Esophagus muscularis mucosa (tissue), 4 donors: ENCODE measurements at places on chromosomes 16 and 17. TPM values are rescaled to one million over a fixed set of nuclear protein-coding genes. Genes with fewer than 3 reads are reported as not detected.

The SLC16A11 gene
- total RNA-seq: 0.99 TPM

The FNDC8 gene
- not detected for total RNA-seq

The CIBAR2 gene
- total RNA-seq: not detected

The TSNAXIP1 gene
- 1.2 TPM for total RNA-seq

The QRICH2 gene
- 1.7 TPM for total RNA-seq

The NDRG4 gene
- total RNA-seq: 11.1 TPM

The TBC1D28 gene
- not detected for total RNA-seq

The STH gene
- not detected for total RNA-seq

The SYNGR3 gene
- total RNA-seq: 2.1 TPM

The FGF11 gene
- 1.3 TPM for total RNA-seq

The ZP2 gene
- not detected for total RNA-seq

The LUC7L3 gene
- total RNA-seq: 28.8 TPM

The MMP25 gene
- 0.13 TPM for total RNA-seq

The CCL17 gene
- not detected for total RNA-seq

The C1QTNF8 gene
- total RNA-seq: not detected

The ST6GALNAC2 gene
- total RNA-seq: 8.7 TPM

GRCh38 chr17:83162035-83162745, 82.8 kb downstream of the METRNL start:
- no peak overlapping the region for H3K4me3 ChIP-seq
- no peaks in the 10 kb centered on the region for H3K36me3 ChIP-seq
- H3K27me3 ChIP-seq: no peaks in the 10 kb centered on the region
- H3K4me1 ChIP-seq: no peaks in the 10 kb centered on the region
- no peak for DNase-seq

GRCh38 chr17:75077496-75078283, 10.1 kb upstream of the SLC16A5 start:
- H3K4me3 ChIP-seq: peak overlapping the region; percentile 60
- H3K27ac ChIP-seq: peak overlapping the region; percentile 88
- H3K27me3 ChIP-seq: no peaks in the 10 kb centered on the region
- peak; percentile 93 for DNase-seq

- H3K27me3 ChIP-seq: no peaks in the 10 kb centered on the region
- no peak overlapping the region for H3K27ac ChIP-seq
- no peak for DNase-seq
- peaks cover 5% of the 10 kb centered on the region for H3K36me3 ChIP-seq
- peaks cover 9% of the 10 kb centered on the region for H3K4me1 ChIP-seq
- H3K4me3 ChIP-seq: no peak overlapping the region
Measured at GRCh38 chr17:81135505-81136278, 29.6 kb upstream of the PVALEF start.

- no peak for DNase-seq
- H3K4me1 ChIP-seq: peaks cover 10% of the 10 kb centered on the region
- no peaks in the 10 kb centered on the region for H3K36me3 ChIP-seq
- H3K4me3 ChIP-seq: no peak overlapping the region
- no peaks in the 10 kb centered on the region for H3K27me3 ChIP-seq
Measured at GRCh38 chr16:4034963-4035362, 81.3 kb downstream of the ADCY9 start.

- peaks cover 19% of the 10 kb centered on the region for H3K4me1 ChIP-seq
- no peaks in the 10 kb centered on the region for H3K27me3 ChIP-seq
- H3K4me3 ChIP-seq: no peak overlapping the region
Measured at GRCh38 chr17:77345260-77345910, 204.6 kb downstream of the SEC14L1 start.

DNA sequence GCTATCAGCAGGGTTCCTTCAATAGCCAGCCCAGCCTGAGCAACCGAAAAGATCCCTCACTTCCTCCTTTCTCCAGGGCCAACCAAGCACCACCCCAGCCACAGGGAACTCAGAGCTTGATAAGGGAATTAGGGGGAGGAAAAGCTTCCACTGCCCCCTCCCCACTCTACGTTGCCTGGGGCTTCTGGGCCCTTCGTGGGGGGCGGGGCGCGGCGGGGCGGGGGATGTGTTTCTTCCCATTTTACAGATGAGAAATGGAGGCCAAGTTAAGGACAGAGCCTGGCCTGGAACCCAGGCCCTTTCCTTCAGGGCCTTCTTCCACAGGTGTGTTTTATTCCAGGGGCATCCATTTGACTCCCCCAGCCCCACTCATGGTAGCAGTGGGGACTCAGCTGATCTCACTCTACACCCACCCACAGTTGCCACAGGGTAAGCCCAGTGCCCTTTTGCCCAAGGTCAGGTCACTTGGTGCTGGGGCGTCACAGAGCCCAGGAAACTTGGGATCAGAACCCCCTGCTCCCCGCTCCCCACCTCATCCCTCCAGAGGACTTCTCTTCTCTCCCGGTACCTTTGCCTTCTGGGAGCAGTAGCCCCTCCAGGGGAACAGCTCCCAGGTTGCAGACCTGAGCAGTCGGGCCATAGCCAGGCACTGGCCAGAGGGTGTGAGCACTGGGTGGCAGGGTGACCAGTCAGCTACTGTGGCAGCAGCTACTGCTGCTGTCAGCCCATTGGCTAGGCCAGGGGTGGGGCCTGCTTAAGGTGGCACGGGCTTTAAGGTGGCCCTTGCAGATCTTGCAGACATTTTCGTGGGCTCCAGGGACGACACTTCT, at the start of gene LDHD:
Gene LDHD (minus strand): TSS at position 700 of the 830 bp plus-strand sequence. CDS start 60 bp downstream, at position 640.
- H3K4me1 ChIP-seq: peaks cover 41% of the 10 kb centered on the region
- H3K4me3 ChIP-seq: peak within 1 kb of the TSS; percentile 57
- H3K27me3 ChIP-seq: no peaks in the 10 kb centered on the region
- H3K36me3 ChIP-seq: no peaks in the 10 kb centered on the region

- DNase-seq: no peak
- peaks cover 8% of the 10 kb centered on the region for H3K4me1 ChIP-seq
- no peak overlapping the region for H3K4me3 ChIP-seq
- H3K27me3 ChIP-seq: no peaks in the 10 kb centered on the region
- no peaks in the 10 kb centered on the region for H3K36me3 ChIP-seq
Measured at GRCh38 chr17:64443086-64443760, 5.7 kb upstream of the MILR1 start.

DNA sequence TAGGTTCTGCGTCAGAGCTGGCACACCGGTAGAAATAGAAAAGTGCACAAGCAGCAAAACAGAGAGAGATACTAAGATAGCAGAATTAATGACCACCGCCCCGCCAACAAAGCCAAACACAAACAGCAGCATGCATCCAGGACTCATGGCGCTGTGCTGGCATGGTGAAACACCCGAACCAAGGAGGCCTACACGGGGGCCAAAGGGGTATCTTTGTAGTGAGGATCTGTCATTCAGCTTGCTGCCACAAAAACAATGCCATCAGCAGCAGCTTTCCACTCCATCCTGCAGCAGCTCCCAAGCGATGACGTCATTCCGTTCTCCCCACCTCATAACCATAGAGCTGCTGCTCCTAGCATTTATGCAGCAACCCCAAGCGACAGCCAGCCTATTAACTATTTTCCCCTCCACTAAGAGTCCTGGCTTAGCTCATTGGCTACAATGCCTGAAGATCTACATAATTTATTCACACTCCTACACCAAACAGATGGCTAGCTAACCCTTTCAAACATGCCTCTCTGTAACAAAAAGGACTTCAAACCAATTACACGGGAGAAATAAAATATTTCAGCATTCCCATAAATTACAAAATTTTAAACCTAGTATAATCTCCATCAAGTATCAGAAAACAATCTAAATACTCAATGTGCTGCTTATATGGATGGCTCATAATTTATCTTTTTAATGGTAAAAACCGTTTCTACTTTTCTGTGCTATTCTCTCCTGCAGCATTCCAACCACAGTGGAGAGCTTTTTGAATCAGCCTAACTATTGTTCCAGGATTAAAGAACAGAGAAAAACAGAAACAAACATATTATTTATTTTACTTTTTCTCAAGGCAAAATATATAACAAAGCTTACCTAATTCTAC, 73.9 kb downstream of the SPAG9 start:
- no peaks in the 10 kb centered on the region for H3K36me3 ChIP-seq
- H3K4me1 ChIP-seq: peaks cover 21% of the 10 kb centered on the region
- H3K27ac ChIP-seq: no peak overlapping the region
- peak overlapping the region; percentile 30 for H3K4me3 ChIP-seq

- H3K4me3 ChIP-seq: no peak overlapping the region
- H3K4me1 ChIP-seq: no peaks in the 10 kb centered on the region
- no peaks in the 10 kb centered on the region for H3K36me3 ChIP-seq
- H3K27ac ChIP-seq: no peak overlapping the region
- H3K27me3 ChIP-seq: no peaks in the 10 kb centered on the region
- no peak for DNase-seq
Measured at GRCh38 chr16:71432906-71433305, 8.9 kb downstream of the TLE7 start.

GRCh38 chr17:80970044-80970761, 21.4 kb upstream of the CHMP6 start:
- no peak overlapping the region for H3K4me3 ChIP-seq
- H3K36me3 ChIP-seq: peaks cover 13% of the 10 kb centered on the region
- H3K4me1 ChIP-seq: peaks cover 39% of the 10 kb centered on the region

DNA sequence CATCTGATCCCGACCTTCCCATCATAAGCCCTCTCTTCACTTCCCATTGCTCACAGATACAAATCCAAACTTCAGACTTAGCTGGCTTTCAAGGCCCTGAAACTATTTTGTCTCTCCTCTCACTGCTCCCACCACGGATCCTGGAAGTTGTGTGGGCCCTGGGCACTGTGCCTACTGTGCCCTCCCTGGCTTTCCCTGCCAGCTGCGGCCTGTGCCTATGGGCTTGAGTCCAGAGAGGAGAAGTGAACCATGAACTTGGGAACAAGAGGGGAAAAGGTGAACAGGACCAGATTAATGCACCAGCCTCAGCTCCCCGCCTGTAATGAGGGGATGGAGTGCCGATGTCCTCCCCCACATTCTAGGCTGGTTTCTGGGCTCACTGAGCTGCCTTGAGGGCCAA, 18.9 kb upstream of the KCNJ12 start:
- H3K4me3 ChIP-seq: no peak overlapping the region
- no peaks in the 10 kb centered on the region for H3K36me3 ChIP-seq
- no peak overlapping the region for H3K27ac ChIP-seq
- peaks cover 22% of the 10 kb centered on the region for H3K4me1 ChIP-seq
- H3K27me3 ChIP-seq: no peaks in the 10 kb centered on the region
- DNase-seq: no peak

DNA sequence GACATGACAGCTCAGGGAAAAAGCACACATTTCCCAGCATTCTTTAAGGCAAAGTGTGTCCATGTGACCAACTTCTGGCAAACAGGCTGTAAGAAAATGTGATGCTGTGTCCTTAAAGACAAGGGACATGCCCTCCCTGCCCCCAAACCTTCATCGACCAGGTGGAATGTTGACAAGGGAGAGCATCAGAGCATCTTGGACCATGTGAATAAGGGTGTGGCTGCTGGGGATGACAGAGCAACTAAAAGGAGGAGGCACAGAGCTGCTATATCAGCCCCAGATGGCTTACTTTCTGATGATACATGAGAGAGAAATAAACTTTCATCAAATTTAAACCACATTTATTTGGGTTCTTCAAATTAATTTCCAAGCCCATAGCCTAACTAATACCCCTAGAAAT, 2.2 kb upstream of the ZNF23 start:
- no peak overlapping the region for H3K27ac ChIP-seq
- no peak overlapping the region for H3K4me3 ChIP-seq
- no peak for DNase-seq
- H3K4me1 ChIP-seq: peaks cover 31% of the 10 kb centered on the region

- DNase-seq: peak; percentile 70
- H3K36me3 ChIP-seq: no peaks in the 10 kb centered on the region
- no peaks in the 10 kb centered on the region for H3K4me1 ChIP-seq
- no peak overlapping the region for H3K4me3 ChIP-seq
- no peaks in the 10 kb centered on the region for H3K27me3 ChIP-seq
Measured at GRCh38 chr16:27429330-27429871, 27.4 kb downstream of the IL21R start.

DNA sequence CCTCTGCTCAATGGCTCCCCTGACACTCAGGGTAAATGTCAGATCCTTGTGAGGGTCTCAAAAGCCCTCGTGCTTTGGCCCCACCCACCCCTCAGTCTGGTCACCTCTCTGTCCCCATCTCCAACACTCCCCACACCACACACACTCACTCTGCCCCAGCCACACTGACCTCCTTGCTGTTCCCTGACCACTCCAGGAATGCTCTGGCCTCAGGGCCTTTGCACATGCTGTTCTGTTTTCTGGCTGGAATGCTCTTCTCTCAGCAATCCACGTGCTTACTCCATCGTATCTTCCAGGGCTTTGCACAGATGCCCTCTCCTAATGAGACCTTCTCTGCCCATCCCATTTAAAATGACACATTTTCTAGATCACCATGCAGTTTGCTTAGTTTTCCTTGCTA, 28.2 kb downstream of the GAS7 start:
- H3K27me3 ChIP-seq: no peaks in the 10 kb centered on the region
- DNase-seq: no peak
- no peak overlapping the region for H3K27ac ChIP-seq
- peaks cover 32% of the 10 kb centered on the region for H3K4me1 ChIP-seq
- H3K36me3 ChIP-seq: no peaks in the 10 kb centered on the region

DNA sequence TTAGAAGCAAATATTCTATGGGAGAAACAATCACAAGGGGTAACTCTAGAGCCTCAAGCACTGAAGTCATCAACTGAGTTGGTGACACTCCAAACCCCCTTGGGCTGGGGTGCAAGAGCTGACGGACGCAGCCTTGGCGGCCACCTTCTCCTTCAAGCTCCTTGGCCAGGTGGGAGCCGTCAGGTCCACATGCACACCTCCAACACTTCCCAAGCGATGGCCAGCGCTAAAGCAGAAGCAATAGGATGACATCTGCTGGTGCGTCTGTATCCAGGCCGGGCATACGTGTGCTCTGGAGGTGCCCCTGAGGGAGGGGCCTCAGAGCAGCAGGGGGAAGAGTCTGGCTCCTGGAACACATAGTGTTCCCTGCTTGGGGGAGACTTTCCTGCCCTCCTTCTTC, 12.2 kb upstream of the FOXJ1 start:
- H3K4me3 ChIP-seq: no peak overlapping the region
- H3K27me3 ChIP-seq: no peaks in the 10 kb centered on the region
- H3K36me3 ChIP-seq: peaks cover 3% of the 10 kb centered on the region
- H3K27ac ChIP-seq: no peak overlapping the region
- no peak for DNase-seq

DNA sequence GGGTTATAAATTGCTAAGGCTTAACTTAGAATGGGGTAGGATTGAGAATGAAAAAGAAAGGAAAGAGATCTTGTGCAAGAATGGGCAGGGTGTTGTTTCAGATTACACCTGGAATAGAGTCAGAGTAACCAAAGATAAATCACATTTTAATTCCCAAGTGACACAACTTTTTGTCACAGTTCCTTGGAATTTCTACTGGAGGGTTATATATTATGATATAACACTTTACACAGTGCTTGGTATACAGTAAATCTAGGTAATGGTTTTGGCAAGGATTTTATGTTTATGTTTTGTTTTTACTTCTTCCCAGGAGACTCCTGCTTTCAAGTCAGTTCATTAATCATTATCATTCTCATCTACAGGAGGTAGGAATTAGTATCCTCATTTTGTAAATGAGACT, 115.7 kb upstream of the KCNJ16 start:
- H3K4me1 ChIP-seq: peaks cover 10% of the 10 kb centered on the region
- DNase-seq: no peak
- H3K27ac ChIP-seq: no peak overlapping the region
- no peaks in the 10 kb centered on the region for H3K27me3 ChIP-seq
- no peak overlapping the region for H3K4me3 ChIP-seq
- H3K36me3 ChIP-seq: no peaks in the 10 kb centered on the region

GRCh38 chr17:40452216-40452787, 9.1 kb downstream of the IGFBP4 start:
- DNase-seq: no peak
- H3K27me3 ChIP-seq: no peaks in the 10 kb centered on the region
- H3K36me3 ChIP-seq: peaks cover 55% of the 10 kb centered on the region
- no peak overlapping the region for H3K4me3 ChIP-seq
